ENCODE measurements at places on chromosomes 4 and X.

DNA sequence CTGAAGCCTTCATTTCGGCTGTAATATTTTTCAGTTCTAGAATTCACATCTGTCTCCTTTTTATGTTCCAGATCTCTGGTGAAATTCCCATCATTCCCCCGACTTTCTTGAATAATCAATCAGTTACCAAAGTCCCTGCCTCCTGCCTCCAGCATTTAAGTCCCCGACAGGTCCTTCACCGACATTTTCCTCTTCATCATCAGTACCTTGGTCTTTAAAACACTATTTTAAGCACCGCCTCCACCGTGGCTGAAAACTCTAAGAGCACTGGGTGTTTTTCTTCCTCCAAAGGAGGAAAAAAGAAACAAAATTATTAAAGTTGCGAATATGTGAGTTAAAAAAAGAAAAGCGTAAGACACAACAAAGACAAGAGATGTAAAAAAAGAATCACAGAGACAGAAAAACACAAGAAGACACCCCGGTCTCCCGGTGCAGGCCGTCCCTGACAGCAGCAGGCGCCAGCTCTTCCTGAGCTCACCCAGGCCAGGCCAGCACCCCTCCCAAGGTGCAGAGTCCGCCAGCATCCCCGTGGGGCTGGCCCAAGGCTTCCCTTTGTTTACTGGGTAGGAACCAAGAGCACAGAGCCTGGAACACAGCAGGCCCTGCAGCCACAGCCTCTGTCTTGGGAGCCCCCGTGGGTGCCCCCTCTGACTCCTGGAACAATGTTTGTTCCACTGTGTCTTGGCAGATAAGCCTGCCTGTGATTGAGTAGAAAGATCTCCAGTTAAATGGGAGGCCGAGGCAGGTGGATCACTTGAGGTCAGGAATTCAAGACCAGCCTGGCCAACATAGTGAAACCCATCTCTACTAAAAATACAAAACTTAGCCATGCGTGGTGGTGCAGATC is 49.3 kb upstream of the CPLX1 start:
- no peak for DNase-seq

- no peak for DNase-seq
These were observed 201.6 kb downstream of the HNRNPD start for GRCh38 chr4:82172186-82172585.

GRCh38 chrX:121307449-121307848 is 260.0 kb downstream of the GLUD2 start:
- DNase-seq: no peak

DNA sequence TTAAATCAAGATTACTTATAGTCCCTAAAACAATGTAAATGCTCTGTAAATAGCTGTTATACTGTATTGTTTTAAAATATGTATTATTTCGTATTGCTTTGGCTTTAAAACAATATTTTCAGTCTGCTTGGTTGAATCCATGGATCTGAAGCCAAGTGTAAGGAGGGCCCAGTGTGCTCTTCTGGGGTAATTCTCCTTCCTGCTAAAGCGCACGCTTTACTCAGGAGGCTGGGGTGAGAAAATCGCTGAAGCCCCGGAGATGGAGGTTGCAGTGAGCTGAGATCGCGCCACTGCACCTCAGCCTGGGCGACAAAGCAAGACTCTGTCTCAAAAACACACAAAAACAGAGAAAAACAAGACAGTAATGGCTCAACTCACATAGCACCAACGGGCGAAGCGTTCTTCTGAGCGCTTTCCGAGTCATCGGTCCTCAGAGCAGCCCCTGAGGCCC is 391 bp upstream of the IDUA start:
- no peak for DNase-seq

GRCh38 chr4:183011213-183011907 is 87.7 kb upstream of the WWC2 start:
- no peak for DNase-seq

- DNase-seq: peak; percentile 41
These were observed 39.5 kb downstream of the TMEM165 start for GRCh38 chr4:55435141-55435841.

DNA sequence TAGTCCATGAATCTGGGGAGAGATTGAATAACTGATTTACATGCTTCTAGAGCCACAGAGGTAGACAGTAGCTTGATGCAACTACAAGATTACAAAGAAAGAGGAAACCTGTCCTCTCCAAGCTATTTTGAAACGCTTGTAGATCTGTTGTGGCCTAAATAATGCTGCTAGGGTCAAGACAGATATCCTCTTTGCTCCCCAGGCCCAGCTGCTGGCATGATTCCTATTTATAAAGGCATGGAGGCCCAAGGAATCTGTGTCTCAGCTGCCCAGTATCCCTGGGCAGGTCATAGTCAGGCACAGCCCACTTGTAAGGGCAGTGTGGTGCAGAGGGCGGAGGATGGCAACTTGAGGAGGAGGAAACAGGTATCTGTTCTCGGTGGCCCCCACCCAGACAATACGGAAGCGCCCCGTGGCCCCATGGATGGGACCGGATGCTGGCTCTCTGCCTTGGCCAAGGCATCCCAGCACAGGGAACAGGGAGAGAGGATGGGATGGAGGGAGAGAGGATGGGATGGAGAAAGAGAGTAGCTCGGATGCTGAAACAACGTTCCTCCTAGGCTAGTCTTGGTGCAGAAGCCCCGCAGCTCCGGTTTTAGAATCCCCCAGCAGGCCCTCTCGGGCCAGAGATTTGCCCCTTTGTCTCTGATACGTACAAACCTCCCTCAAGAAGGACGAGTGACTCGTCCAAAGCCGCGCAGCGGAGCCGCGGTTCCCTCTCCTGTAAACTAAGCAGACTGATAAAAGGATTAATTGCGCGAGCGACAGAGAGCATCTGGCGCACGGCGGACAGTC is 767 bp upstream of the SMIM20 start:
- DNase-seq: peak; percentile 51

- no peak for DNase-seq
These were observed 177.9 kb downstream of the TSPAN5 start for GRCh38 chr4:98480535-98480934.

DNA sequence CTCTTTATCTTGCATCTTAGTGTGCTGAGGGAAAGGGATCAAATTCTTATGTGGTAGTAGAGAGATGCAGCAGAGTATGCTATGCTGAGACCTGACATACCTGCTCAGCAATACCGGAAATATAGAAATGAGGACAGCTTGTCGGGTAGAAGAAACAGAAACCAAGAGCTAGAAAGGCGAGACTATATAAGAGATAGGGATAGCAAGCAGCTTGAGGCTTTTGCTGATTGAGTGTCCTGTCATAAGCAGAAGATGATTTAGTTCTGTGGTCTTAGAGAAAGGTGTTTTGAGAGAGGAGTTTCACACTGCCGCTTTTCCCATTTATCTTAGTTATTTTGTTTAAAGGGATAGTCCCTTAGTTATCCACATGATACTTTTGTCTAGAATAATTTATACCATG is 31.7 kb downstream of the USP9X start:
- no peak for DNase-seq

GRCh38 chr4:108359986-108360681 is 191.4 kb upstream of the LEF1 start:
- DNase-seq: no peak

- no peak for DNase-seq
These were observed 200.0 kb downstream of the IL1RAPL1 start for GRCh38 chrX:28787206-28787605.

GRCh38 chr4:112270640-112271421 is 14.9 kb downstream of the TIFA start:
- no peak for DNase-seq

- DNase-seq: no peak
These were observed 188.4 kb downstream of the UNC5C start for GRCh38 chr4:95360256-95360903.

- peak; percentile 28 for DNase-seq
These were observed 134.2 kb downstream of the EIF4E start for GRCh38 chr4:98794565-98795205.

DNA sequence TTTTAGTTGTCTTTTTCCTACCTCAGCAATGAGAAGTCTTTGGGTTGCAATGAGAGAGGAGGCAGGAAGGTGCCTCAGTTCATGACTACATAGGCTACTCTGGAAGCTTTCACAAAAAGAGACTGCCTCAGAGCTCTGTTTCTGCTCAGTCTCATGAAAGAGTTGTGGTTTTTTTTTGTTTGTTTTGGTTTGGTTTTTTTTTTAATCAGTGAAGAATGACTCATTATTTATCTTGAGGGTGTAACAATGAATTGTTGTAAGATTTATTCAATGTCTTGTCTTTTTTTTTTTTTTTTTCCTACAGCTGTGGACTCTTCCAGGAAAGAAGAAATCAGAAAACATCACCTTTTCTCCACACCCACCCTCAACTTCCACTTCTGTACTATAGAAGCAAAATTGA is 67.5 kb upstream of the CXCL13 start:
- DNase-seq: no peak

DNA sequence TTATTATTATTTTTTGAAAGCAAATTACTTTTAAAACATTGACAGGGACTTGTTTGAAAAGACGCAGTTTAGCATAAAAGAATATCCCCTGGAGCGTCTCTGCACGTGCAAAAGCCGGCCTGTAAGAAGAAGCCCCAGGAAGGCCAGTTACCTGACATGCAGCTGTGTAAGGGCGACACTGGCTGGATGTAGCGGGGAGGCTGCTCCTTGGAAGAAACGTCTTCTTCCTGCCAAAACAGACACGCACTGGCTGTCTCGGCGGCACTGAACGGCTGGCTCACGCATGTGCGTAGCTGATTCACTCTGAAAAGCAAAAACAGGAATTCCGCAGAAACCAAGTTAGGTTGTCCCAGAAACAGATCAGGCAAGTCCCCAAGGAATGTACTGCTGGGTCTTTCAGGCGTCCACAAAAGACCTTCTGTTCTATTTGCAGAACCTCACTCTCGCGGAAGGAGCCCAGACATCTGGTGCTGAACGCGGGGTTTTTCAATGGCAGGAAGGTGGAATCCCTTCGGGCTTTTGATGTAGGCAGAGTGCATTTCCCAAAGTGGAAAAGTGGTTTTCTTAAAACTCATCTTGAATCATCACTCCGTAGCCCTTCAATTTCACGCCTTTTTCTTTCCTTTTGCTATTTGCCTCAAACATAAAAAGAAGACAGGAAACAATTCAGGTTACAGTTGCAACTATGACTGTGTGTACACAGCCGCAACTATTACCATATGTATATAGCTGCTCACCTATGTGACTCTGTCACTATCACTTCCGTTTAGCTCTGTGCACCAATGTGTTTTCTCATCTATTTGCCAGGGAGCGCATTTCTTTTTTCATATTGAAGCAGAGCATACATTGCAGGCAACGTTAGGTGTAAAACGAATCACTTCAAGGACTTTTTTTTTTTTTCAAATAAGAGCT is 38.1 kb upstream of the ARSH start:
- DNase-seq: peak; percentile 5

- DNase-seq: no peak
These were observed 113.0 kb downstream of the DTHD1 start for GRCh38 chr4:36394352-36394903.

DNA sequence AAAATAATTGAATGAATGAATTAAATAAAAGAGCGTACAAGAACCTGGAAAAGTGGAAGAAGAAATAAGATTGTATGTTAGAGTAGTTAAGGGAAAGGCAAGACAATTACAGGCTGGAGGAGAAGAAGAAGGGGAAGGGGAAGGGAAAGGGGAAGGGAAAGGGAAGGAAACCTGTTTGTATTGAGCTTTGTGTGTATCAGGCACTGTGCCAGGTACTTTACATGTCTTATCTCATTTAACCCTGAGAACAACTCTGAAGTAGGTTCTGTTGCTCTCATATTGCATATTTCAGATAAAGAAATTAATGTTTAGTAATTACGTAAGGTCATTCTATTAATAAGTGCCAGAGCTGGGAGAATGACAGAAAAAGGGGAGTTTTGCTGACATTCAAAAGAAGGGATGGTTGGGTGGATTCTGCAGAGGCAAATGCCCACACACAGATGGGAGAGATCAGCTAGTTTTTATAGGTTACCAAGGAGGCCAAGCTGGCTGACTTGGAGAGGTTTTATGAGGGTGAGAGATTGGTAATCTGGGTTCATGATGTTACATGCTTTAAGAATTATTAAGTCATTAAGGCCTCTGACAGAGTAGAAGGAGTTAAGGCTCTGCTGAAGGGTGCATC is 92.3 kb upstream of the LCORL start:
- DNase-seq: no peak

GRCh38 chr4:81096566-81096965 is 66.1 kb downstream of the BMP3 start:
- no peak for DNase-seq

DNA sequence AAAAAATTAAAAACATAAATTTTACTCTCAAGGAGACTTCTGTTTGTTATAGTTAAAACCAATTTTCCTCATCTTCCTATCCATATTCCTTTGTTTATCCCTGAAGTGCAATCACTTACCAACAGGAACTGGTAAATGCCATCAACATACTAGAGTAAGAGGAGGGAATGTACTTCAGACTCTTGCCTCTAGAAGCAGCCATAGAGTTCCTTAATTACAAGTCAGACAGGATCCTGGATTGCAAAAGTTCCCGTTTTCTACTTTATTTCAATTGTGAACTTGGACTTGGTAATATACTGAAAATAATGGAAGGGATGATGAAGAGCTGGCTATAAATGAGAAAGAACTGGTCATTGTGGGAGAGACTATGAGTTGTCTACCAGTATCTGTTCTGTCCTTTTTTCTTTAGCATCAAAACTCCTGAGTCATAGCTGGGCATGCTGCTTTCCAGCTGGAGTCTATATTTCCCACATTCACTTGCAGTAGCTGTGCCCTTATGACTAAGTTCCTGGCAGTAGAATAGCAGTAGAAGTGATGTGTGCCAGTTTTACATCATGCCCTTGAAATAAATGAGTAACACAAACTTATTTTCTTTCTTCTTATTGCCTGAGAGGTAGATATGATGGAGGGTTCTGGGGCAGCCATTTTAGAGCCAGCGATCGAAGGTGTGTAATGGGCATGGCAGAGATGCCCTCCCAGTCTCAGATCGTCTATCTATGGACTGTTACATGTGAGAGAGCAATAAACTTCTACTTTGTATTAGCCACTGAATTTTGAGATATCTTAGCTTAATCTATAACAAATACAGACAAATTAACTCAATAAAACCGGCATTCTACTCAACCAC is 26.8 kb upstream of the SPARCL1 start:
- DNase-seq: no peak

DNA sequence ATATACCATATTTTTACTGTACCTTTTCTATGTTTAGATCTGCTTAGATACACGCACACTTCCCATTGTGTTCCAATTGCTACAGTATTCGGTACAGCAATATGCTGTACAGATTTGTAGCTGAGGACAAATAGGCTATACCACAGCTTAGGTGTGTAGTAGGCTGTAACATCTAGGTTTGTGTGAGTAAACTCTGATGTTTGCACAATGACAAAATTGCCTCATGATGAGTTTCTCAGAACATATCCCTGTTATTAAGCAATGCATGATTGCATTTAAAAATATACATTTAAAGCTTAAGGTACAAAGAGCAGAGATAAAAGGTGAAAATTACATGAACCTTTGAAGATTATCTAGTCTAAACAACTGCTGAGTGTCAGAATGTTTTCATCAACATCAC is 181.7 kb downstream of the ADGRA3 start:
- DNase-seq: no peak

DNA sequence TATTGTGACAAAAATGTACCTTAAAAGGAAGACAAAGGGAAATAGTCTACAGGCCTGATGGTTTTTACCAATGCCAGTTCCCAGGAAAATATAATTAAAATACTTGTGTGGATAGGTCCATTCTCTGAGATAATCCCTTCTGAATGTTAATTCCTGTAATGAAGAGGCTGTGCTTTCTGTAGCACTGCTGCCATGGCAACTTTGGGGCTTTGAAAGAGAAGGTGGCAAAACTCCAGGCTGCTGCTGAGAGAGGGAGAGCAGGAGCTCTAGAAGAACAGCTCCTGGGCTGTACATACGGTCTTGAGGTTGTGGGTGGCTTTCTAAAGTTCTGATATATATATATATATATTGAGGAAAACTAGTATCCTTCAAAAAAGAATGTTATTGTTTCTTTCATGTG is 125.4 kb downstream of the PDLIM5 start:
- peak; percentile 78 for DNase-seq
